Left renal cortex interstitium (tissue), 4 donors: ENCODE measurements at places on chromosomes 7 and 10.

DNA sequence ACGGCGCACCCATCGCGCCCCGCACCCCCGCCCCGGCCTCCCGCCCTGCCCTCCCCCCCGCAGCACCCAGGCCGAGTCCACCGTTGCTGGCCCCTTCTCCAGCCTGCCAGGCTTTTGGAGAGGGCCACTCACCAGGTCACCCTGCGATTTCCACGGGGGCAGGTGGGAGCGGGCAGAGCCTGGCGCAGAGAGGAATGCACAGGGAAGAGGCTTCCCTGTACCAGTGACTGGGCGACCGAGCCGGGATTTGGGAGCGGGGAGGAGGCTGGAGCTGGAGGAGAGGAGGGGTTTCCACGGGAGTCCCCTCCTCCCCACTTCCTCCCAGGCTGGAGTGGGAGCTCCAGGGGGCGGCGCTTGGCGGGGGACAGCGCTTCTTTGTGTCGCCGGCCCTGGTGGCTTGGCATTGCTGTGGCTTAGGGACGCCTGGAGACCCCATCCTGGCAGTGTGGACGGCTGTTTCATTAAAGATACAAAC is 19.3 kb downstream of the TCAF1 start:
- no peak for DNase-seq

DNA sequence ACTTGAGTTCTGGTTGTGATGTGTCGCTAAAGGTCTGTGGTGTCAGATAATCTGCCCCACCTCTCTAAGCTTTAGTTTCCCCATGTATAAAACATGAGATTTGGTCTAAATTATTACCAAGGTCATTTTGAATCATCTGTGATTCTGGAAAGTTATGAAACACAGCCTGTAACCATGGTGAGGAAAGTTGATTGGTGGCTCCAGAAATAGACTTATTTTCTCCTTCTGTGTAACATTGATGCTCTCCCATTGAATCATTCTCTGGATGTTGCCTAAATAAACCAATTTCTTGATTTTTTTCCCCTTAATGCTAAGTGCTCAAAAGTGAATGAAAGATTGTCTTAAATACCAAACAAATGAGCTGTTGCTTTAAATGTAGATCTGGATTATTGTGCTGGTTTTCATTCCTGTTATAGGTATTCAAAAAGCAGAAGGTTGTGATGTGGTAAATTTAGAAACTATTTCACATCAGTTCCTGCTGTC is 30.0 kb upstream of the PCGF5 start:
- DNase-seq: no peak

DNA sequence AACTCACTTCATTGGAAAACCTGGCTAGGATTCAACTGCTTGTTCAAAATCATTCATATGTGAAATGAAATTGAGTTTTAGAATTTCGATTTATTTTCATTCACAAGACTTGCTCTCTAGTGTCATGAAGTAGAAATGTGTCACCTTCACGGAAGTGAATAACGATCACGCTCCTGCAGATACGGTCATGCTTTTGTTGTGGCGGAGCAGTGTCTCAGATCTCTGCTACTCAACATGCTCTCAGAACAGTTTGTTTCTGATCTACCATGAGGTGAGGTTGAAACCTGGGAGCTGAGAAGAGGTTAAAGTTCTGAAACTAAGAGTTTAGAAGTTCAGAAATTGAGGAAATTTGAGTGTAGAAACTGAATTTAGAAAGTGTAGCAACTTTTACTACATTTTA is 13.8 kb upstream of the PITRM1 start:
- DNase-seq: no peak

GRCh38 chr10:74681917-74682627 is 144.3 kb upstream of the KAT6B start:
- DNase-seq: no peak

DNA sequence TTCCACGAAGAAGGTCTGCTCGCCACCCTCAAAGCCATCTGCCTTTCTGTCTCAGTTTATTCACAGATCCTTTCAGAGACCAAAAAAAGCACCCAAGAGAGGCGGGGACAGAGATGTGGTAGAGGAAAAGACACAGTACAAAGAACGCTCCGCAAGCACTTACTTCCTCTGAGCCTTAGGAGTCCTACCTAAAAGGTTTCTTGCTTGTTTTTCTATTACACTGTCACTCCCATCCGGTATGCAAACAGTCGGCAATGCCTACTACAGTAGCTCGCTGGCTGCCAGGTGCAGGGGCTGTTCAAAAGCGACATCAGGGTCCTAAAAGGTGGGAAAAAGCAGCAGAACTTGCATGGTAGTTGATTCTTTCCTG is 816 bp downstream of the TECPR1 start:
- no peak for DNase-seq

DNA sequence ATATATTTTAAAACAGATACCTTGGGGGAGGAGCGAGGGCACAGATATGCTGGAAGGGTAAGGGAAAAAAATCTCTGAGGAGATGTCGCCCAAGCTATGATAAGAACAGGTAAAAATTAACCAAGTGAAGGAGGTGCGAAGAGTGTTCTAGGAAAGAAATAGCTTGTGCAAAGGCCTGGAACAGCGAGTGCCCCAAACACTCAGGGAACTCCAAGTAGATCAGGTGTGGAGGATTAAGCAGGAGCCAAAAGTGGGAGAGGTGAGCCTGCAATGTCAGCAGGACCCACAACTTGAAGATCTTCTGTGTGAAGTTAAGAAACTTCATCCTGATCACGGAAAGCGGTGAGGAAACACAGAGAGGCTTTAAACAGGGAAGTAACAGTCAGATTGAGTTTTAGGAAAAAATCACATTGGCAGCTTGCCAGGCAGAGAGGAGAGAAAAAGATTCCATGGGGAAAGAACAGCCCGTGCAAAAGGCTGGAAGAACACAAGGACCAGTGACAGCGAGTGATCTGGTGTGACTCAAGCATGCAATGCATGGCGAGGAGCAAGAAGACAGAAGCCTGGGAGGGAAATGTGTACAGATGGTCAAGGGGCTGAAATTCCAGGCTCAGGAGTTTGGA is 30.7 kb downstream of the FGF8 start:
- DNase-seq: no peak

- no peak for DNase-seq
Observed at GRCh38 chr7:44445986-44446671, 44.3 kb downstream of the NUDCD3 start.

DNA sequence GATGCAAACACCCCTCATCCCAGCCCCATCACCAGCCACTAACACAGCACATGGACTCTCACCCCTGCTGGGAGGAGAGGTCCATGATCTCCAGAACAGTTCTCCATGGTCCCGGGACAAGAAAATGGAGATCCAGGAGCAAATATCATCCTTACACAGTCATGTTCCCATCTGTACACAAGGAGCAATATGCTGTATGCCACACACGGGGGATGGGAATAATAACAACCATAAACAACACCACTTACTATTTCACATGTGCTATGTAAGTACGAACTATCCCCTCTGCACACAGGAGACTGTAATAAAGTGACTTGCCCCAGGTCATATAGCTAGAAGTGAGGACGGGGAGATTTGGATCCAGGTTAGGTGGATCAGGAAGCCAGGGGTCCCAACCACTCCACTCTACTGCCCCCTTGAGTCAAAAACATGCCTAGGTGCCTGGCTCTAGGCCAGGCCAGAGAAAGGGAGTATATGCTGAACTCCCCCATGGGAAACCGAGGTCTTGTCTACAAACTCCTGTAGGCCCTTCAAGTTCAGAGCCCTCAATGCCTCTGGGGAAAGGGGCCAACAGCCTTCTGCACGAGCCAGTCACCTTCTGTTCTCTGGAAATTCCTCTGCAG is 34.1 kb downstream of the LRRC20 start:
- no peak for DNase-seq

DNA sequence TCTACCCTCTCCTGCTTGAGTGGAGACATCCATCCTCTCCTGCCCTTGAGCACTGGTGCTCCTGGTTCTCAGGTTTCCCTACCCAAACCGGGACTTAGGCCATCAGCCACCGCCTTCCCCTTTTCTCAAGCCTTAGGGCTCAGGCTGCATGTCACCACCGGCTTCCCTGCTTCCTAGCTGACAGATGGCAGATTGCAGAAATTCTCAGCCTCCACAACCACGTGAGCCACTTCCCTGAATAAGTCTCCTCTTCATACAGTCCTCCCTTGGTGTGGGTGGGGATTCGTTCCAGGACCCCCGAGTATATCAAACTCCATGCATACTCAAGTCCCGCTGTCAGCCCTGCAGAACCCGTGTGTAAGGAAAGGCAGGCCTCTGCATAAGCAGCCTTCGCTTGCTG is 203.5 kb upstream of the ZNF32 start:
- no peak for DNase-seq

- DNase-seq: no peak
Observed at GRCh38 chr7:13262929-13263530, 575.6 kb downstream of the ARL4A start.

- no peak for DNase-seq
Observed at GRCh38 chr10:131002031-131002861, 309.3 kb downstream of the TCERG1L start.

DNA sequence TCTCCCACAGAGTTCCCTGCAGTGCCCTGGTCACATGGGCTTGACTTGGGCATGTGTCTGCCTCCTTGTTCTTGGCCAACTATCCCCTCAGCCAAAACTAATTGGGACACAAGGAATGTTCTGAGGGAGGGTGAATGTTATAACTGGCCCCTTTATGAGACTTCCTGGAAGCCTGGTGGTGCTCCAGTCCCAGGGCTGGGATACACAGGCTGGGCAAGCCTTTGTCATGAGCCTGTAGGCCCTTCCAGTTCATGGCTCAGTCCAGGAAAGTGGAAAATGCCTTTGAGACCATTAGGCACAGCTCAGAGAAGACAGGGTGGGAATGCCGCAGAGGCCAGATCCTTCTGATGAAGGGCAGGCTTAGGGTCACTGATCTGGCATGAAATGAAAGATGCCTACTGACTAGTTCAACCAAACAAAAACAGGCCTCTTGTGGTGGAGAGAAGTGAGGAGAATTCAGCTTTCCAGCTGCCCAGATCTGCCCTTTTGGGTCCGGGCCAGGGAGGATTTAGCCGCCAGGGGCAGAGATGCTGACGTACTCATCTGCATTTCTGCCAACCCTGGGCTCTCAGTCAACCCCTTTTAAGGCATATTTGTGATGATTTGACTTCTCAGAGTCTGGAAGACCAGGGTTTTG is 961.5 kb downstream of the KCNMA1 start:
- DNase-seq: no peak
